ENCODE measurements at places on chromosomes 6 and 20. TPM values are rescaled to one million over a fixed set of nuclear protein-coding genes. Genes with fewer than 3 reads are reported as not detected.

Gene F13A1
- total RNA-seq, result 31.6 TPM

Gene GGTLC1
- not detected for total RNA-seq

Gene CST4
- not detected for total RNA-seq

DNA sequence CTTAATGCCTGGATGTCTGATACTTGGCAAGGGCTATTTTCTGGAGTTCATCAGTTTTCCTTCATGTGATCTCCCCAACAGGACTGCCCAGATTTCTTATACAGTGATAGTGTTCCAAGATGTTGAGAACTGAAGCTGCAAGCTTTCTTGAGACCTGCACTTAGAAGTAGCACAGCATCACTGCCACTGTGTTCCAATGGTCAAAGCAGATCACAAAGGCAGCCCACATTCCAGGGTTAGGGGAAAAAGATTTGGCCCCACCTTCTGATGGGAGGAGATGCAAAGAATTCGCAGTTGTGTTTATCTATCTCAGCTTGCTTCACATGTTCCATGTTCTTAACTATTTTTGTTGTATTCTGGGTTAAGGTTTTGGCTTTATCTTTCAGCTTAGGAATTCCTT lies 78.2 kb downstream of the GPX5 start:
- DNase-seq, result no peak
- H3K27ac ChIP-seq, result no peak overlapping the region
- H3K4me3 ChIP-seq, result no peak overlapping the region
- H3K27me3 ChIP-seq, result no peaks in the 10 kb centered on the region
- H3K36me3 ChIP-seq, result no peaks in the 10 kb centered on the region

GRCh38 chr6:12440981-12441380 lies 150.8 kb downstream of the EDN1 start:
- no peaks in the 10 kb centered on the region for H3K4me1 ChIP-seq
- no peaks in the 10 kb centered on the region for H3K27me3 ChIP-seq
- no peaks in the 10 kb centered on the region for H3K36me3 ChIP-seq

GRCh38 chr20:43460172-43460829 lies 2.6 kb downstream of the SRSF6 start:
- H3K4me3 ChIP-seq, result no peak overlapping the region
- H3K27me3 ChIP-seq, result no peaks in the 10 kb centered on the region
- no peaks in the 10 kb centered on the region for H3K36me3 ChIP-seq
- DNase-seq, result no peak
- H3K4me1 ChIP-seq, result peaks cover 7% of the 10 kb centered on the region

GRCh38 chr20:22723659-22724058 lies 139.3 kb upstream of the FOXA2 start:
- no peak overlapping the region for H3K4me3 ChIP-seq
- H3K4me1 ChIP-seq, result no peaks in the 10 kb centered on the region
- no peak for DNase-seq
- no peaks in the 10 kb centered on the region for H3K36me3 ChIP-seq
- H3K27me3 ChIP-seq, result no peaks in the 10 kb centered on the region

DNA sequence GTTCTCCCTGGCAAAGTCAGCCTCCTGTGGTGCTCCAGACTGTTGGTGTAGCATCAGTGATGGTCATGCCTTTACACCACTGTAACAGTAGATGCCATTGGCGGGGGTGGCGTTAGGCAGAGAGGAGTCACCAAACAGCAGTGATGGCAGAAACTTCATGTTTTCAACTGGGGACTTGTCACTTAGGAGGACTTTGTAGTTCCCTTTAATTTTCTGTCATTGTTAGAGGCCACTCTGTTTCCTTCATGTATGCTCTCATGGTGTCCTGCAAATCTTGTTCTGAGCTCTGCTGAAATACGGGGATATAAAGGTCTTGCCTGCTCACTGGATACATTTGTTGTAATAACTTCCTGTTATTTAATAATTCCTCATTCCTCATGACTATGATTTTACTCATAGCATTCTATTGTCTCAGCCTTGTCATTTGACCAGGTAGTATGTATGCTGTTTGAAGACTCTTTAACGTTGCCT lies 4.6 kb downstream of the MAP3K4 start:
- peaks cover 5% of the 10 kb centered on the region for H3K4me1 ChIP-seq
- H3K4me3 ChIP-seq, result no peak overlapping the region
- H3K27ac ChIP-seq, result no peak overlapping the region
- H3K36me3 ChIP-seq, result no peaks in the 10 kb centered on the region
- DNase-seq, result no peak

GRCh38 chr6:56916849-56917551 lies 37.9 kb upstream of the BEND6 start:
- H3K4me3 ChIP-seq, result no peak overlapping the region
- H3K27ac ChIP-seq, result no peak overlapping the region
- no peak for DNase-seq
- no peaks in the 10 kb centered on the region for H3K4me1 ChIP-seq
- no peaks in the 10 kb centered on the region for H3K36me3 ChIP-seq

Measured in ovary (tissue), 10 donors.